ENCODE measurements at places on chromosomes 13 and 19. TPM values are rescaled to one million over a fixed set of nuclear protein-coding genes. Genes with fewer than 3 reads are reported as not detected.

POMP gene
- total RNA-seq, result 112 TPM

NR2C2AP gene
- total RNA-seq, result 5.9 TPM

ZSCAN4 gene
- total RNA-seq, result not detected

GAPDHS gene
- not detected for total RNA-seq

ZAR1L gene
- not detected for total RNA-seq

RAB20 gene
- total RNA-seq, result 10.0 TPM

ZNF582 gene
- 3.8 TPM for total RNA-seq

SIGLEC10 gene
- 0.19 TPM for total RNA-seq

F2RL3 gene
- total RNA-seq, result 0.16 TPM

KCNRG gene
- total RNA-seq, result 0.32 TPM

C19orf53 gene
- 88.1 TPM for total RNA-seq

KLK4 gene
- total RNA-seq, result not detected

MEIOSIN gene
- not detected for total RNA-seq

CLEC17A gene
- not detected for total RNA-seq

CACNG6 gene
- total RNA-seq, result not detected

USHBP1 gene
- total RNA-seq, result 7.9 TPM

ADPRHL1 gene
- total RNA-seq, result 506 TPM

S1PR2 gene
- total RNA-seq, result 5.9 TPM

UBE2S gene
- 22.6 TPM for total RNA-seq

GFY gene
- total RNA-seq, result not detected

TNNT1 gene
- total RNA-seq, result 54.1 TPM

ELSPBP1 gene
- total RNA-seq, result not detected

HNRNPM gene
- total RNA-seq, result 113 TPM

PGLYRP1 gene
- total RNA-seq, result not detected

ZNF614 gene
- total RNA-seq, result 5.3 TPM

TMEM255B gene
- total RNA-seq, result 6.9 TPM

C19orf67 gene
- not detected for total RNA-seq

FFAR2 gene
- total RNA-seq, result 0.11 TPM

SIGLEC7 gene
- total RNA-seq, result 0.97 TPM

URAD gene
- not detected for total RNA-seq

COX6B2 gene
- not detected for total RNA-seq

TNFRSF19 gene
- total RNA-seq, result 30.2 TPM

LAIR1 gene
- total RNA-seq, result 6.3 TPM

ATXN8OS gene
- not detected for total RNA-seq
